Right renal pelvis (tissue), 4 donors: ENCODE measurements at places on chromosomes 3 and 15.

DNA sequence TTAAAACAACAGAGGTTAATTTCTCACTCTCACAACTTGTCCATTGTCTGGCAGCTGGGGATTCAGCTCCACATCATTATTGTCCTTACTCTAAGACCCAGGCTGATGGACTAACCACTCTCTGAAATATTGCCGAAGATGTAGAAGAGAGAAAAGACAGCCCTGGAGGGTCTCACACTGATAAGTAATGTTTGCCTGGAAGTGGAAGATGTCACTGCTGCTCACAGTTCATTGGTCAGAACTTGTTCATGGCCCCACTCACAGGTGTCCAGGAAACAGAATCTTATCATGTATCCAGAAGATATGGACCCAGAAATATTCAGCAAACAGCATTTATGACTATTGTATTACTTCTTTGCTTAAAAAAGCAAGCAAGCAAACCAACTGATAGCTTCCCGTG, 62.2 kb upstream of the LPP start:
- no peak for DNase-seq

DNA sequence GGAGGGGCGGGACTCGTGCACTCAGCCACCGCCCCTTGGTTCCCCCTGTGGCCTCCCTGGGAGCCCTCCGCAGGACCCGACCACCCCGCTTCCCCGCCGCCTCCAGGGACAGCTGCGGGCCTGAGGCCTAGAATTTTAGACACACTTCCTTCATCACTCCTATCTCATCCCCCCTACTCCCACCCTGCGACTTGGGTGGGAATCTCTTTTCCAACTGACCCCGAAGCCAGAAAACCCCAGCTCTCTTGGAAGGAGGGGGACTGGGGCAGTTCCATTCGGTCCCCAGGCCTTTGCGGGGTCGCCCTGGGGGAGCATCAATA, 289 bp upstream of the TFDP2 start:
- no peak for DNase-seq

GRCh38 chr3:50044976-50045375, 43.7 kb upstream of the RBM5 start:
- DNase-seq: no peak

- DNase-seq: no peak
Measured at GRCh38 chr3:41441568-41441967, 242.3 kb downstream of the CTNNB1 start.

DNA sequence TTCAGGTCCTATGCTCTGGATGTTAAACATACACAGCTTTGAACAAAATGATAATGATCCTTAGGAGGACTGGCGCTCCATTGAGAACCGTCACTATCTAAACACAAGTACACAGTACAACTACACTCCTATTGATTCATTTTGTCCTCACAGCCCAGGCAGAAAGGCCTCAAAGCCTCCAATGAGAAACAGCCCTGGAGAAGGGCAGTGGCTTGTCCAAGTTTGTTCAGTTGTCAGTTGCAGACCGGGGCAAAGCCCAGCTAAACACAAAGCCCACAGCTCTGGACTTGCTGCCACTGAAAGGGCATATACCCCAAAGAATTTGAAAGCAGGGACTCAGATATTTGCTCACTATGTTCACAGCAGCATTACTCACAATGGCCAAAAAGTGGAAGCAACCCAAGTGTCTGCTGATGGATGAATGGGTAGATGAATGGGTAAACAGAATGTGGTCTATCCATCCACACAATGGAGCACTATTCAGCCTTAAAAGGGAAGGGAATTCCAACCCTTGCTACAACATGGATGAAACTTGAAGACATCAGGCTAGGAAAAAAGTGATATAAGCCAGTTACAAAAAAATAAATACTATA, 34.7 kb downstream of the NUP210 start:
- no peak for DNase-seq

DNA sequence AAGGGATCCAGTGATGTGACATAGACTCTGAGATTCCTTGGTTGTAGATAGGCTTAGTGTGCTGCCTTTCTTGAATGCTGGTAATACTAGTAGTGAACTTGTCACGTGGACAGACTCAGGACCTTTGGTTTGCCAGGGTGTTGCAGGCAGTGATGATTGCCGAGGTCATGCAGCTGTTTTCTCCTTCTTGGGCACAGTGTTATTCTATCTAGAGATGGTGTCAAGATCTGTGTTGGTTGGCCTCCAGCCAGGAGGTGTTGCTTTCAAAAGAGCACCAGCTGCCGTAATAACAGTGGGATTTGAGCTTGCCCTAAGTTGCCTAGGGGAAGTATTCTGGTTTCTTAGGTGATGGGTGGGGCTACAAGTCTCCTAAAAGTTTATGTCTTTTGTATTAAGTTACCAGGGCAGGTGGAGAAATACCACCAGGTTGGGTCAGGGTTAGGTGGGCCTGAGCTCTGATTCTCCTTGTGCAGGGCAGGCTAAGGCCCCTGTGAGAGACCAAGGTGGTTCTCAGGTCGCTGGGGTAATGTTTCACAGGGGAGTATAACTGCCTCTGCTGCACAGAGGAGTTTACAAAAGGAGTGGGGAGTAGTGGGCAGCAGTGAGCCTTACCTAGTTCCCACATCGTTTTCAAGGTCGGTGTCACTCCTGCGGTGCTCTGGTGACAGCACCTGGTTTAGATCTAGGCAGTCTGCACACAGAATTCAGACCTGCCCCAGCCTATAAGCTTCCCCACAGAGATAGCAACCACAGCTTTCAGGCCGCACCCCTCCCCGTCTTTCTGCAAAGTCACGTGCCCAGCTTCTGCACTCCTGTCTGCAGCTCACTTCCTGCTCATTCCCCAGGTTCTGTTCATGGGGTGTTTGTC, 350.3 kb downstream of the DOCK3 start:
- DNase-seq: peak; percentile 51

- DNase-seq: no peak
Measured at GRCh38 chr15:74398183-74398582, 30.7 kb upstream of the CYP11A1 start.

DNA sequence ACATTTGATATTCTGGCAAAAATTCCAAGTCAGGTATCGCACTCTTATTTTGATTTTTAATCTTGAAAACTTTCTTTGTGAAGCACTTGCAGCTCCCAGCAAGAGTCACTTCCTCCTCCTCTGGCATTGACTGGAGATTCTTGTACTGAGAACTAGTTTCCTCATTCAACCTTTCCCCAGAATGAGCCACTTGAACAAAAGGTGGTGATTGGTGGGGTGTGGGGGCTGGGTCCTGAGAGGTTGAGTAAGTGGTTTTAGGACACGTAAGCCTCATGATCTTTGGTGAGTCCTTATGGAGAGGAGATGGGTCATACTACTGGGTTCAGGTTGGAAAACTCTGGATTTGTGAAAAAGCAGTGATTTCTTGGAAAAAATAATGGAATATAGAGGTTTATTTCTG, 32.3 kb upstream of the ONECUT1 start:
- no peak for DNase-seq

- DNase-seq: no peak
Measured at GRCh38 chr3:65149877-65150276, 462.1 kb upstream of the ADAMTS9 start.
